A549 (cell line): ENCODE measurements at places on chromosomes 12 and 14.
A peak's percentile ranks its signal among the peaks of the same experiment; 100 is the strongest.

- peak; percentile 30 for DNase-seq
These were observed 4.8 kb upstream of the ING4 start for GRCh38 chr12:6667559-6668210.

DNA sequence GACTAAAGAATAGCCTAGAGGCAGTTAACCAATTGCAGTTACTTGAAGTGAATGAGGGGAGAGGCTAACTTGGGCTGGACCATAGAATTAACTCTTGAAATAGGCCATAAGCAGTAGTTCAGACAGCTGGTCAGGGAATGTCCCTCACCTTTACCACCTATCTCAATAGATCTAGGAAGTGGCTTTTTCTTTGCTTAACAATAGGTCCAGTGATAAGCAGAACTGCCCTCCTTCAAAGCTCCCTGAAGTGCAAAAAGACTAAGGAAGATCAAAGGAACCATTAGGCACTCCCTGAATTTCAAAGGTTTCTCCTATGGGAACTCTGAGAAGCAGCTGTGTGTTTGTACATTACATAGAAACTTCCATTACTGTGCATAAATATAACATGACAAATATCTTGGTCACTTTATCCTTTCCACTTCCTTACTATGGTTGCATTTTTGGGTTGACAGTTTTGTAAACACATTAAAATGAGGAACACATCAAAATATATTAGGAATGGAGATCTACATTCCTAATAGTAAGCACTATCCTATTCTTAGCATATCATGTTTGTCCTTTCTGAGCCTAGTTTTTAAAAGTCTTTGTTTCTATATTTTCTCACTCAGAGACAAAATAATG, 7.2 kb upstream of the NAA30 start:
- DNase-seq = no peak

GRCh38 chr12:79344855-79345847, 345.6 kb downstream of the PAWR start:
- peak; percentile 49 for DNase-seq

DNA sequence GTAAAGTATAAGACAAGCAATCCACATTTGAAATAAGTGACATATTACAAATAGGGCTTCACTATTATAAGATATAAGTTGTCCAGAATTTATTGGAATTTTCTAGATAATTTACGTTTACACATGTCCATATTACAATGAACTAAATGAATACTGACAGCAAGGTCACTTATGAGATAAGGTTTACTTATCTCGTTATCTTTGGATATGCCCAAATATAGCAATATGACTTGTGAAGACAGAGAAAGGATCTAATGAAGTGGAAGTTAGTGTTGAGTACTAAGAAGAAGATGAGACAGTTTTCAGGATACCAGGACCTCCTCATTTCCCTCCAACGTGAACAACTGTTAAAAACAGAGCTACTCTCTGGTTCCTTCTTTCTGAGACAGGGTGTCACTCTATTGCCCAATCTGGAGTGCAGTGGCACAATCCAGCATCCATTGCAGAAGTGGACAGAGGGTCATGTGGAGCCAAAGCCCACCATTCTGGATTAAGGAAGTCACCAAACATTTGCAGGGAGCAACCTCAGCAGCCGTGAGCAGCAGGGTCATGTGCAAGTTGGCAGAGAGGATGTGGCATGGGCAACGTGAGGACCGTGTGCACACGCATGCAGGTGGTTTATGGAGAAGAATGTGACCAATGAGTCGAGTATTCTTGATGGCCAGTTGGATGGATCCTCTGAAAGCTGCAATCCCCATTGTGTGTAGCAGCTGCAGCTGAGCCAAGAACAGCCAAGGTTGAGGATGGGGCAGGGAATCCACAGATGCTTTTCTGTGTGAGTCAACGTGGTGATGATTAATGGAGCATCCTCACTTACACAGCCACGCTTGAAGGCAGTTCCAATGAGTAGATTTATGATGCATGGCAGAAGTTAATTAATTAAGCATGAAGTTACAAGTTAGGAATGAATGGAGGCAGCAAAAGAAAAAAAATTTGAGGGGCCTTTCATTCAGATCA, 111.0 kb downstream of the BICD1 start:
- DNase-seq = peak; percentile 25

- DNase-seq = no peak
These were observed 35.6 kb upstream of the GPR68 start for GRCh38 chr14:91280129-91280528.

DNA sequence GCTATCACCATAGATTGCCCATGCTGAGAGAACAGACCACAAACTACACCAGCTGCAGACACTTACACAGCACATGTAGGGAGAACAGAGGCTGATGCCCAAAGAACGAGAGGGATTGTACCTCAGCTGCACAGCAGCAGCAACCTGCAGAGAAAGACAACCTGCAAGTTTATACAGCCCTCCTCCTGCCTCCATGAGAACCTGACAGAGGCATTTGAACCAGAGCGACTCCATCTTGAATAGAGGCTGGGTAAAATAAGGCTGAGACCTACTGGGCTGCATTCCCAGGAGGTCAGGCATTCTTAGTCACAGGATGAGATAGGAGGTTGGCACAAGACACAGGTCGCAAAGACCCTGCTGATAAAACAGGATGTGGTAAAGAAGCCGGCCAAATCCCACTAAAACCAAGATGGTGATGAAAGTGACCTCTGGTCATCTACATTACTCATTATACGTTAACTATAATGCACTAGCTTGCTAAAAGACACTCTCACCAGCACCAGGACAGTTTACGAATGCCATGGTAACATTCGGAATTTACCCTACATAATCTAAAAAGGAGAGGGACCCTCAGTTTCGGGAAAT, 262.4 kb upstream of the HMGA2 start:
- DNase-seq = no peak
